ENCODE measurements at places on chromosomes 2 and 18.

DNA sequence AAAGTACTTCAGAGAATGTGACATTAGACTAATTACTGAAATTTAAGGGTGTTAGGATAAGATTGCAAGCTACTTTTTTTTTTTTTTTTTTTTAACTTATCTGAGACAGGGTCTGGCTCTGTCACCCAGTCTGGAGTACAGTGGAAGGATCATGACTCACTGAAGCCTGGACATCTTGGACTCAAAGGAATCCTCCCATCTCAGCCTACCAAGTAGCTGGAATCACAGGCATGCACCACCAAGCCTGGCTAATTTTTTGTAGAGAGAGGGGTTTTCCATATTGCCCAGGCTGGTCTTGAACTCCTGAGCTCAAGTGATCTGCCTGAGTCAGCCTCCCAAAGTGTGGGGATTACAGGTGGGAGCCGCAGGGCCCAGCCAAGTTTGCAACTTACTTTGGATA, 1246.0 kb upstream of the ZEB2 start:
- DNase-seq = no peak

DNA sequence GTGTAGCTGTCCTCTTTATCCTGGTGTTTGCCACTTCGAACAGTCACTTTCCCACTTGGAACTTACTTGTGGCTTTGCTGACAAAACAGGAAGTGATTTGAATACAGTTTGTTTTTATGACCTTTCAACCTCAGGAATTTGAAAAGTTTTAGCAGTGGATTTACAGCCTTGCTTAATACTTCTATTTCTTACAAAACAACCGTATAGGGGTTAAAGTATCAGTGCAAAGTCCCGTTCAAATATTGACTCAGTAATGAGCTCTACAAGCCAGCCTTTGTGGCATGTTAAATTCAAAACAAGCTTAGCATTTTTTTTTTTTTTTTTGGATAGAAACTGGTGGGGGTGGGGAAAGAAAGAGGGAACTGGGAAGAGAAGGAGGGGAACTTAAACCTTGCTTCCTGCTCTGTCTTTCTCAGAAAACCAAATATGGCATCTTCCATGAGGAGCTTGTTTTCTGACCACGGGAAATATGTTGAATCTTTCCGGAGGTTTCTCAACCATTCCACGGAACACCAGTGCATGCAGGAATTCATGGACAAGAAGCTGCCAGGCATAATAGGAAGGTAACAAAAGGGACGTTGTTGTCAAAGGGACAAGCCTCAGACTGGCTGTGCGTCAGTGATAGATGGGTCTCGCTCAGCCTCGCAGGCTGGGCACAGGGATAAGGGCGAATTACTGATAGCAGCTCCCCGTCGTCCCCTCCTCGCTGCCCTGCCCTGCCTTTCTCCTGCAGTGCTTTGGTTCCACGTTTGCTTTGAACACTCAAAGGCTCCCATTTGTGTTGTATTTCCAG, at the start of gene HNMT:
Gene HNMT (plus strand): TSS at position 408 of the 793 bp plus-strand sequence. CDS start 19 bp downstream, at position 427.
- DNase-seq = no peak

DNA sequence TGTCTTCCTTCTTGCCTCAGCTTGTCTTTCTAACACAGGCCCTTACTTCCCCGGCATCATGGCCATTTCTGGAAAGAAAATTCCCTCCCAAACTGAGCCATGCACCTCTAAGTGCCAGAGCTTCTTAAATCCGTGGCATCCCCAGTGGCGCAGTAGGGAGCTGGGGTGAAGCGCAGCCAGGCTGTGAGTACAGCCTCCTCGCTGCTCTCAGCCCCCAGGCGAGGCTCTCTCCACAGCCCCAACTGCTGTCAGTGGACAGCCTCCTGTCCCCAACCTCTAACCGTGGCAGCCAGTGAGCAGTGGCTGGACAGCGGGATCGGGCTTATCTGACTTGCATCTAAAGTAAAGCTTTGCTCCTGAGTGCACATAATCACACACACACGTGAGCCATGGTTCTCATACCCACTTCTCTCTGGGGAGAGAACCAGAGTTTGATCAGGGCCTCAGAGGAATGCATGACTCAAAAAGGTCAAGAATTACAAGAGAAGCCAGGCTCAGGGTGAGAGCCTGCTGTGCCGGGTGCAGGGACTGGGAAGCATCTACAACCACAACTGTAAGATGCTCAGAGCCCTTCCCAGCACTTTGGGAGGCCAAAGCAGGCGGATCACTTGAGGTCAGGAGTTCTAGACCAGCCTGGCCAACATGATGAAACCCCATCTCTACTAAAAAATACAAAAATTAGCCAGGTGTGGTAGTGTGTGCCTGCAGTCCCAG, 50.7 kb downstream of the SFXN5 start:
- DNase-seq = no peak

DNA sequence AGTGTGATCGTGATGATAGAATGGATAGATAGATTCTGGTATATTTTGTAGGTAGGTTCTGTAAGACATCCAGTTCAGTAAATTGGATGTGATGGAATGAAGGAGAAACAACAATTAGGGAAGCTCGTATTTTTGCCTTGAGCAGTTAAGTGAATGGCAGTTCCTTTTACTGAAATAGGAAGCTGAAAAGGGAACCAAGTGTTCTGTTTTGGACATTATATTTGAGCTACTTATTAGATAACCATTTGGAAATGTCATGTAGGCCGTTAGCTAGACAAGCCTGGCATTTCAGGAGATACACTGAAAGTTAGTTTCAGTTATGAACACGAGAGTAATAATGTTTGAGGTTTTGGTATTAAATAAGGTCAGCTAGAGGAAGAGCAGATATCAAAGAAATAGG, 41.5 kb downstream of the MARCHF7 start:
- no peak for DNase-seq

DNA sequence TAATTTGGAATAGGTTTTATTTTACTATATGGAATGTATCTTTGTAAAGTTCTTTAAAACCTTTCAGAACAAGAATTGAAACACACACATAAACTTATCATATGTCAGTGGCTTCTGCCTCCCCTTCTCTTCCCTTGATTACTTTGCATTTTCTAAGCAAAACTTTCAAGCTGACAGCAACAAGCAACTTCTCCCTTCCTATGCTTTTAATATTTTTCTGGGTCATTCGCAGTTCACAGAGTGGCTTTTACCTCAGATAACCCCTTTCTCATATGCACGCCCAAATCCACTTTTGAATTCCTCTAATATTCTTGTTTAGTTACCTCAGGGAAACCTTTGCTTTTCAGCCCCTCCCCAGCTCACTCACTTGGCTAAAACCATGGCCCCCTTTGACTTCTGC, 36.7 kb upstream of the CDC42EP3 start:
- DNase-seq = no peak

DNA sequence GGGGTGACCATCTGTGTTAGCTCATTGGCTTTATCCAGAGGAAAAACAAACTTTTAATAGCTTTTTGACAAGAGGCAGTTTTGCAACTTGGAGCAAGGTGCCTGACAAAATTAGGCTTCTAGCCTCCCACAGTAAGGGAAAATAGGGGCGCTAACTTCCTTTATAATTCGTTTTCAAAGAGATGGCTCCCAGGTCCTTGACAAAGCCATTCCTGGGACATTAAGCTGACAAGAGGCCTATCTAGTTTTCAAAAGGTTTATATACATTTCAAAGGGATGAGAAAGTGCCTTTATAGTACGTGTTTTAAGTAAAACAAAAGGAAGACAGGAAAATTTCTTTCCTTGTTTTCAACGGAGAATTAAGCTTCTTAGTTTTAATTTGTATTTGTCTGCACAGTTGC, 159.4 kb upstream of the GCFC2 start:
- DNase-seq = no peak

GRCh38 chr2:99706735-99707134, 216.9 kb upstream of the REV1 start:
- no peak for DNase-seq

DNA sequence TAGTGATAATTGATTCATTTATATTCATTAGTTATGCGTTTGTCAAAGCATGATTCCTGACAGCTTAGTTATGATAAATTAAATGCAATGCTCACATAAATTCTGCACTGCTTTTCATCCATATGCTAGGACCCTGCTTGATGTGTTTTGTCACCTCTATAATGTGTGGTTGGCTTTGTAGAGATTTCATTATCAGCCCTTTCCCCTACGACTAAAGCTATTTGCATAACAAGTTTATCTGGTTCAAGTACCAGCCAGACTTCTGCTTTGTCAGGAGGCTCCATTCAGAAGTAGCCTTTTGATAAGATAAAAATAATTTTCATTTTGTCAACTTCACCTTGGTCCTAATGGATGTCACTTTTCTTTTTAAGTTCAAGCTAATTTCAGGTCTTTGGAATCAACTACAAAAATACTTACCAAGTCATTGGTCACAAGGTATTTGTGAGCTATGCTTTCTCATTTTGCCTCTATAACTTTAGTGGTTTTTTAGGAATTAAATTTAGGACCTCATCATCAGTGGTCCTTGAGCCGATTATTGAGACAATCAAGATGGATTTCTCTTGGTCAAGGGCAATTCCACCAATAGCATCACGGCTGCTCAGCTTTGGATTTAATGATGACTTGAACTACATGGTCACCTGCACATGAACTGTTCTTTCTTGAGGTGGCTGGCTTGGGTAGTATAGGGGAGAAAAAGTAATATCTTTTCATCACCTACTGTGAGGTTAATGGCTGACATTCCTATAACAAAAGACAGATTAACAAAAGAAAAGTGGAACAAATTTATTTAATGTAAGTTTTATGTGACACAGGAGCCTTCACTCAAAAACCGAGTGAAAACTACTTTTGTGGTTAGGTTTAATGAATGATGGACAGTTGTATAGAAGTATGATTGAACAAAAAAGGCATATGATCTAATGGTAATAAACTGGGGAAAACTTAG, 162.1 kb downstream of the MYO3B start:
- no peak for DNase-seq

DNA sequence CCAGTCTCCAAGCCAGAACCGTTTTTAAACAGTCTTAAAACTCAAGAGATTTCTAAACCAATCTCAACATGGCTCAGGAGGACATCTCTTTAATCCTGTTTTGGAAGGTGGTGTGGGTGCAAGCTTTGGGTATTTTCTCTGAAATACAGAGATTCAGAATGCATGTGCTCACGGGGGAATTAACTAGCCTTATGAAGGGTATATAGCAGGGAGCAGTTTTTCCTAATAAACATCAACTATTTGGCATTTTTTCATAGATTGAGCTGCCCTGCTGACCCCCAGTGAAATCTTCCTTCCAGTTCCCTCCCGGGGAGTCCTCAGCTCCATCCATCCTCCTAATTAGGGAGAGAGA, 122.6 kb downstream of the SMAD7 start:
- no peak for DNase-seq

DNA sequence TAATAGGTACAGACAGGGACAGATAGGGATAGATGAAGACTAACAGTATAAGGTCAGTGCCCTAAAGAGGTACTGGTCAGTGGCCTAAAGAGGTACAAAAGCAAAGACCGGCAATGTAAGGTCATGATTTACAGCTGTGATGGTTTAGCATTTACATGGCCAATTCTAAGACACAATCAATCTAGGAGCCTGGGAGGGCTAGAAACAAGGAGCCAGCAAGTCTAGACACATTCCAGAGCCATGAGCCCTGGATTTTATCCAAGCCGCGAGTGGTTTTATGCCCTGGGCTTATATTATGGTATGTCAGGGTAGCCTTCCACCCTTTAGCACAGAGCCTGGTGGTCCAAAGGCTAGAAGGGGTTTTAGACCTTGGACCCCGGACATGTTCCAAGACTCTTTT, 124.2 kb downstream of the CBLN2 start:
- no peak for DNase-seq

DNA sequence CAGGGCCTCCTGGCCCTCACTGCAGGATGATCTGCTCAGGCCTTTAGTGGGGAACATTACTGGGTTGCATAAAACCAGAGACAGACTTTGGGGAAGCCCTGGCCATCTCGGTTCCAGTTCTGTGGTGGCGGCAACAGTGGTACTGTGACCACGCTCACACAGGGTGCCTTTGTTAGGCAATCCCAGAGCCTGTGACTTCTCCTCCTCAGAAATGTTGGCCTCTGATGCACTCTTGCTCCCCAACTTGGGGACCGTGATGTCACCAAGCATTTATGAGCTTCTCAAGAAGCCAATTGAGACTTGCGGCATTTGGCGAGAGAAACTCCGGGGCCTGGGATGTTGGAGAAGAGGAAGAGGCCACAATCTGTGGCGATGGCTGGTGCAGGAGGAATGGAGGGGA, 80.9 kb upstream of the PKDCC start:
- DNase-seq = no peak

GRCh38 chr2:9207641-9208311, 1.2 kb downstream of the ASAP2 start:
- no peak for DNase-seq

- no peak for DNase-seq
These were observed 22.3 kb downstream of the SLC35F5 start for GRCh38 chr2:113734185-113734584.

DNA sequence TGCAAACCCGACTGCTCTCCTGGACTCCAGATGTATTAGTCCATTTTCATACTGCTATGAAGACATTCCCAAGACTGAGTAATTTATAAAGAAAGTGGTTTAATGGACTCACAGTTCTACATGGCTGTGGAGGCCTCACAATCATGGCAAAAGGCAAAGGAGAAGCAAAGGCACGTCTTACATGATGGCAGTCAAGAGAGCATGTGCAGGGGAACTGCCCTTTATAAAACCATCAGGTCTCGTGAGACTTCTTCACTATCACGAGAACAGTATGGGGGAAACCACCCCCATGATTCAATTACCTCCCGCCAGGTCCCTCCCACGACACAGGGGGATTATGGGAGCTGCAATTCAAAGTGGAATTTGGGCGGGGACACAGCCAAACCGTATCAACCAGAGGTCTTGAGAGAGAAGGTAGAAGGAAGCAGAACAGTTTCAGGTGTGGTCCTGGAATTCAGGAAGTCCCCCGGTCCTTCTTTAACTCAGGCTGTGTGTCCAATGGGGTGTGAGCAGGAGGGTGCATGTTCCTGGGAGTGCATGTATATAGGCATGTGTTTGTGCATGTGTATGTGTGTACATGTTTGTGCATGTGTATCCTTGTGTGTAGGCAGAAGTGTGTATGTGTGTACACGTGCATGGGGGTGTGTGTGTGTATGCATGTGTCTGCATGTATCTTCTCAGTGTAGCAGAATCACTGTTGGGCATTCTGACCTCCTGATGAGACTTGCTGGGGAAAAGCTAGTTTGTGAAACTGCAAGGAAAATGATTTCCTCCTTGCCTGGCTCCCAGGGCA, 46.2 kb downstream of the GREB1 start:
- no peak for DNase-seq

- peak; percentile 62 for DNase-seq
These were observed 95.6 kb upstream of the PDE1A start for GRCh38 chr2:182522405-182522896.

DNA sequence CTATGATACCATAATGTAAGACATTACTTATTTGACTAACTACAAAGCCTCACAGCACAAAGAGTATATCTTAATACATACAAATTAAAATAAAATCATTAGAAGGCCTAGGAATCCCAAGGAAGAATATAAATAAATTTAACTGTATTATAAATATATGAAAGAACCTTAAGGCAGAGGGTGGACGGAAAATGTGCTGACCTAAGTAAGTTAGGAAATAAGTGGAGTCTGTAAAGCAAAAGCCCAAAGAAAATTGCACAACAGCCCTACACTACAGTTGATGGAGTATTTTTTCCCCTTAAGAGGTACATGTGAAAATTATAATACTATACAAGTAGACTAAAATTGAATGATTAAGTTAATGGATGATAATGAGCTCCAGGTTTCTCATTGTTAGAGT, 710.1 kb downstream of the NR4A2 start:
- DNase-seq = no peak

- no peak for DNase-seq
These were observed 37.1 kb downstream of the BCL11A start for GRCh38 chr2:60516383-60516811.

GRCh38 chr2:102176172-102176571, 10.7 kb upstream of the IL1RL2 start:
- DNase-seq = no peak

GRCh38 chr2:11925295-11926066, 179.0 kb downstream of the LPIN1 start:
- DNase-seq = no peak
